Stimulated activated CD4-positive, alpha-beta T cell treated with anti-CD3 and anti-CD28 coated beads, Interleukin-1b, Interleukin-23, amount 100 ng/mL, for 1 hour (primary cell): ENCODE measurements at places on chromosomes 16 and 17.
A peak's percentile ranks its signal among the peaks of the same experiment; 100 is the strongest.

DNA sequence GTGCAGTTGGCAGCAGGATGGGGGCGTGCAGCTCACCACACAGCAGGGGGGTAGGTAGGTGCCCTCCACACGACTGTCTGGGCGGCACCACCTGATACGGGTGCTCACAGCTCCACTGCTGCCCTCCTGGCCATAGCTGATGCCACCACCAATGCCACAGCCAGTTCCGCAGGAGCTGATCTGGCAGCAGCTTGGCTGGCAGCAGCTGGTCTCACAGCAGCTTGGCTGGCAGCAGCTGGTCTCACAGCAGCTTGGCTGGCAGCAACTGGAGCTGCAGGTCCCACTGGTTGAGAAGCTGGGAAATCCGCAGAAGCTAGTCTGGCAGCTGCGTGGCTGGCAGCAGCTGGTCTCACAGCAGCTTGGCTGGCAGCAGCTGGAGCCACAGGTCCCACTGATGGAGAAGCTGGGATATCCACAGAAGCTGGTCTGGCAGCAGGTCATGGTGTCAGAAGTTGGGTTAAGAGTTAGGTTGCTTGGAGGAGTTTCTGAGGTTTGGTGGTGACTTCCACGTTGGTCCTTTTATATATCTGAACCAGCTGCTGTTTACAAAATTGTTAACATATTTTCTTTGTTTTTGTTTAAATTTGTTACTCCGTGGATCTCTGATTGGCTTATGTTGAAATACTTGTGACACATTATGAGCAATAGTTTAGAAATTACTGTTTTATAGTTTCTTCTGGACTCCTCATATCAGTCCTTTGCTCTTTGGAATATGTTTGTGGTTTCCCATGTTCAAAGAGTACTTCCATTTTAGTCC lies at the start of gene KRTAP1-5:
Gene KRTAP1-5 (minus strand): TSS at position 494 of the 757 bp plus-strand sequence. CDS start 53 bp downstream, at position 441.
- no peak for DNase-seq

GRCh38 chr16:725463-726187 lies 618 bp downstream of the CCDC78 start:
- no peak for DNase-seq

- no peak for DNase-seq
Observed at GRCh38 chr17:79838522-79839274, 542 bp downstream of the CBX4 start.

- DNase-seq: no peak
Observed at GRCh38 chr17:55093353-55093752, 124.8 kb downstream of the STXBP4 start.

DNA sequence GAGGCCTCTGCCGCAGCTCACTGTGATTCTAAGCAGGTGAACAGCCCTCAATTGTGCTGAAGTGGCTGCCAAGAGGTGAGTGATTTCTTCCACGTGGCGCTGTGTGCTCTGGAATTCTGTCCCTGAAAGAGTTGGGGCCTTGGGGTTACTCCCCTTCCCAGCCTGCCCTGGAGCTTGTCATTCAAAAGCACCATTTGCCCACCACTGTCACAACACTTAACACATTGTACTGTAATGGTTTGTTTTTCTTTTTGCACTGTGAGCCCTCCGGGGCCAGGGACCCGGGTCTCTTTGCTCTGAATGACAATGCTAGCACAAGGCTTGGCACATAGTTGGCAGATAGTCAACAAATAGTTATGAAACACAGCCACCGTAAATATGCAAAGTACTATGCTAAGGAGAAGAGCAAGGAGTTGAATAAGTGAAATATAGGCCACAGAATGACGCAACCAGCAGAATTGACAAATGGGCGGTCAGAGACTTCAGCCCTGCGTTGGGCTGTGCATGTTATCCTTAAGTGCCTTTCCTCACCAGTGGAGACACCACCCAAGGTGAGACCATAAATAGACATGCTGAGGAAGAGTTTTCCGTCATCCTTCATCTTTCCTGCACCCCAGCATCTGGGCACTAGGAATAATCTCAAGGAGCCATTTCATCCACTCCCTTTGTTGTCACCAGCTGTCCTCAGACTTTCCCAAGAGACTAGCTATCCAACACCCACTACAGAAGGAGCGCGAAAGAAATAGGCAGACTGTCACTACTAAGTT lies 112.0 kb upstream of the DNAH9 start:
- no peak for DNase-seq

DNA sequence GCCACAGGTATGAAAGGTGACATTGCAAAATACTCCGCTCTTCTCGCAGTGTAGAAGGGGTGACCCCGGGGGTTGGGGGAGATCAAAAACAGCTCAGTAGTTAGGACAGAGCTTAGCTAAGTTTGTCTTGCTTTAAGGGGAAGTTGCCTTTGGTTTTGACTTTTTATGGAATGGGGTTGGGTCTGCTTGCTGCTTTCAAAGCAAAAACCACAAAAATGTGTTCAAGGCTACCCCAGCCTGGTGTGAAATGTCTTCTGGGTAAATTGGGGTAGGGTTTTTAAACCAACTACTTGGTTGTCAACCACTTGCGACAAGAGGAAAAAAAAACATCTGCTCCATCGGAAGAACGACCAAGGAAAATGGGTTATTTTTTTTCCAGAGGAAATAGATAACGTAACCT lies 6.2 kb downstream of the FUS start:
- no peak for DNase-seq

DNA sequence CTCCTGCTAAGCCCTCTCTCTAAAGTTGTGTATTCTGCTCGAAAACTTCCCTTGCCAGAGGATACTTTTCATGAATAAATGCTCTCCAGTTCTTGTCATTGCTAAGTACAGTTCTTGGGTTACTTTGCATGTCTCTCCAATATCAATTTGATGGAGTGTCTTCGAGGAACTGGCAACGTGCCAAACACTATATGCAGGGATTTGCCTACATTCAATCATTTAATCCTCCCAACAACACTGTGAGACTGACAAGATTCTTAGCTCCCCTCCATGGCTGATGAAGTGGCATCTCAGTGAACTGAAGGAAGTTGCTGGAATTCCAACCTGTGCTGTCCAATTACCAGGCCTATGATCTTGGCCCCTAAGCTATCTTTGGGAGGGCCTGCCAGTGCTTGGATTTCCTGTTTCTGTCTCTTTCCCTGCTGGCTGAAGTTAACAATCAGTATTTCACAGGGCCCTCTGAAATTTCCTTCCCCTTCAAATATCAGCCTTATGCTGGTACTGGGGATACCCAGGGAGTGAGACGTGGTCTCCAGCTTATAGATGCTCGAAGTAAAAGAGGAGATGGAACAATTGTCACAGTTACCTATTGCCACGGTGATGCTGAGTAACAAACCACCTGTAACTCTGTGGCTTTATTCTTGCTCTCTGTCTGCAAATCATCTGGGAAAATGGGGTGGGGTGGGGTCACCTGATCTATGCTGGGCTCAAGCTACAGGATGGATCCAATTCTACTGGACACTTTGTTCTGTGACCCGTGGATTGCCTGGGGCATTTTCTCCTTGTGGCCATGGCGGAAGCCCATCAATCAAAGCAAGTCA lies 19.4 kb upstream of the CRISPLD2 start:
- DNase-seq: no peak

GRCh38 chr17:54982399-54982798 lies 13.8 kb downstream of the STXBP4 start:
- no peak for DNase-seq

GRCh38 chr16:50351116-50351515 lies 17.7 kb downstream of the BRD7 start:
- no peak for DNase-seq

GRCh38 chr17:17807440-17807839 lies 29.3 kb downstream of the SREBF1 start:
- DNase-seq: no peak

DNA sequence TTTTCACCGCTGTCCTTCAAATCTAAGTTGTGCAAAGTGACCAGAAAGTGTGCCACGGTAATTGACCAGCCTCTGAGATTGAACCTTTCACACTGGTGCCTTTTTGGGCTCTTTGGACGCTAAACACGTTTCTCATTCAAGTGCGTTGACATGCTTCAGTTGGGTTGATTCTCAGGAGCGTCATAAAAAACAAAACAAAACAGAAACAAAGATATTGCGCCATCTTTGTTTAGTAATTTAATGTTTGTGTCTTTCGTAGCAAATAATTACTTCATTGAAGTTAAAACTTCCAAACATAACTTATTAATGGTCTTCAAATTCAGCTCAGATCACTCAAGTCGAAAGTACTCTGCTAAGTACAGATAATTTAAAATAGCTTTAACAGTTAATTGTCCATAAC lies 80.2 kb downstream of the OR1D5 start:
- no peak for DNase-seq

GRCh38 chr16:25868706-25869370 lies 177.1 kb downstream of the HS3ST4 start:
- no peak for DNase-seq

DNA sequence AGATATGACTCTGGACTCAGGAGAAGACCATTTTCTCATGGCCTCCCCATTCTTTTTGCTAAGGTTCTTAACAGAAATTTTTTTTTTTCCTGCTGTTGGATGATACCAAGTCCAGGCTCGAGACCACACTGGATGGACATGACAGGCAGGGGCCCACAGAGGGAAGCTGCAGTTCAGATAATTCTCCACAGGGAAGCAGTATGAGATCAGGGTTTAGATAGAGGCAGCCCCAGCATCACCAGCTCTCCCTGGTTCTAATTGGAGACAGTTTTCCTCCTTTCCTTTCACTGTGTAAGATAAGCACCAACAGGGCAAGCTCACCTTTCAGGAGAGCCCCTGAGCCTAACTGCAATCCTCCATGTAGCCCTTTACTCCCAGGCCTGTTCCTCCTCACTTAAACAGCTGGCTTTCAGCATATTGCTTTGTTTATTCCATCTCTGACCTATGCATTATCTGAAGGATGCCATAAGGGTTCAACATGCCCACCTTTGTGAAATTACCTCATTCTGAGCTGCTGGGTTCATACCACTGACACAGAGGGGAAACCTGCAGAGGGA lies 108.1 kb downstream of the SNX11 start:
- DNase-seq: no peak

- DNase-seq: no peak
Observed at GRCh38 chr17:44766409-44767038, 7.7 kb downstream of the ADAM11 start.

DNA sequence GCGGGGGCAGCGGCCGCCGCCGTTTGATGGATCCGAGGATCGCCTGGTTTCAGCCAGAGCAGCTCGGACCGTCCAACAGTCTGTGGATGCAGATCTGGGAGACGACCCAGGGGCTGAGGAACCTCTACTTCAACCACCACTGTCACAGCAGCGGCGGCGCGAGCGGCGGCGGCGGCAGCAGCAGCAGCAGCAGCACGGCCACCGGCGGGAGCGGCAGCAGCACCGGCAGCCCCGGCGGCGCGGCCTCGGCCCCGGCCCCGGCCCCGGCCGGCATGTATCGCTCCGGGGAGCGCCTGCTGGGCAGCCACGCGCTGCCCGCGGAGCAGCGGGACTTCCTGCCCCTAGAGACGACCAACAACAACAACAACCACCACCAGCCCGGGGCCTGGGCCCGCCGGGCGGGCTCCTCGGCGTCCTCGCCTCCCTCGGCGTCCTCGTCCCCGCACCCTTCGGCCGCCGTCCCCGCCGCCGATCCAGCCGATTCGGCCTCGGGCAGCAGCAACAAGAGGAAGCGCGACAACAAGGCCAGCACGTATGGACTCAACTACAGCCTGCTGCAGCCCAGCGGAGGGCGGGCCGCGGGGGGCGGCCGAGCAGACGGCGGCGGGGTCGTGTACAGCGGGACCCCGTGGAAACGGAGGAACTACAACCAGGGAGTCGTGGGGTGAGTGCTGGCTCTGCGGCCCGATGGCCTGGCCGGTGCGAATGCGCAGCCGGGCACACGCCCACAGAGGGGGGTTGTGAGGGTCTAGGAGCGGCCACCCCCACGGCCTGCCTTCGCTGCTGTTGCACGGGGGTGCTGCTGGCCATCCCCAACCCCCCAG lies 702 bp downstream of the TENT4B start:
- peak; percentile 7 for DNase-seq

GRCh38 chr16:59342669-59343068 lies 608.6 kb upstream of the GOT2 start:
- no peak for DNase-seq

GRCh38 chr17:68384471-68384870 lies 72.8 kb downstream of the WIPI1 start:
- no peak for DNase-seq

DNA sequence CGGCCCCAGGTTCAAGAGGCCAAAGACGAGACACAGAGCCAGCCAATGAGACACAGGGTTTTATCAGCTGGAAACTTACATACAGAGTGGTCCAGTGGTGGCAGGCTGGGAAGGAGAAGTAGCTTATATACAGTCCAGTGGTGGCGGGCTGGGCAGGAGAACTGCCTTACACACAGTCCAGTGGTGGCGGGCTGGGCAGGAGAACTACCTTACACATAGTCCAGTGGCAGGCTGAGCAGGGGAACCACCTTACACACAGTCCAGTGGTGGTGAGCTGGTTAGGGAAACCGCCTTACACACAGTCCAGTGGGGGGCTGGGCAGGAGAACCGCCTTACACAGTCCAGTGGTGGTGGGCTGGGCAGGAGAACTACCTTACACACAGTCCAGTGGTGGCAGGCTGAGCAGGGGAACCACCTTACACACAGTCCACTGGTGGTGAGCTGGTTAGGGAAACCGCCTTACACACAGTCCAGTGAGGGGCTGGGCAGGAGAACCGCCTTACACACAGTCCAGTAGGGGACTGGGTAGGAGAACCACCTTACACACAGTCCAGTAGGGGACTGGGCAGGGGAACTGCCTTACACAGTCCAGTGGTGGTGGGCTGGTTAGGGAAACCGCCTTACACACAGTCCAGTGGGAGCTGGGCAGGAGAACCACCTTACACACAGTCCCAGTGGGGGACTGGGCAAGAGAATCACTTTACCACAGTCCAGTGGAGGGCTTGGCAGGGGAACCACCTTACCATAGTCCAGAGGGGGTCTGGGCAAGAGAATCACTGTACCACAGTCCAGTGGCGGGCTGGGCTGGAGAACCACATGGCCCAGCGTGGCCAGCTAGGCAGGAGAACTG lies 90.9 kb downstream of the GAS7 start:
- no peak for DNase-seq

- DNase-seq: no peak
Observed at GRCh38 chr17:2542456-2542855, 30.8 kb upstream of the METTL16 start.

- DNase-seq: no peak
Observed at GRCh38 chr17:13582776-13583547, 18.8 kb downstream of the HS3ST3A1 start.

DNA sequence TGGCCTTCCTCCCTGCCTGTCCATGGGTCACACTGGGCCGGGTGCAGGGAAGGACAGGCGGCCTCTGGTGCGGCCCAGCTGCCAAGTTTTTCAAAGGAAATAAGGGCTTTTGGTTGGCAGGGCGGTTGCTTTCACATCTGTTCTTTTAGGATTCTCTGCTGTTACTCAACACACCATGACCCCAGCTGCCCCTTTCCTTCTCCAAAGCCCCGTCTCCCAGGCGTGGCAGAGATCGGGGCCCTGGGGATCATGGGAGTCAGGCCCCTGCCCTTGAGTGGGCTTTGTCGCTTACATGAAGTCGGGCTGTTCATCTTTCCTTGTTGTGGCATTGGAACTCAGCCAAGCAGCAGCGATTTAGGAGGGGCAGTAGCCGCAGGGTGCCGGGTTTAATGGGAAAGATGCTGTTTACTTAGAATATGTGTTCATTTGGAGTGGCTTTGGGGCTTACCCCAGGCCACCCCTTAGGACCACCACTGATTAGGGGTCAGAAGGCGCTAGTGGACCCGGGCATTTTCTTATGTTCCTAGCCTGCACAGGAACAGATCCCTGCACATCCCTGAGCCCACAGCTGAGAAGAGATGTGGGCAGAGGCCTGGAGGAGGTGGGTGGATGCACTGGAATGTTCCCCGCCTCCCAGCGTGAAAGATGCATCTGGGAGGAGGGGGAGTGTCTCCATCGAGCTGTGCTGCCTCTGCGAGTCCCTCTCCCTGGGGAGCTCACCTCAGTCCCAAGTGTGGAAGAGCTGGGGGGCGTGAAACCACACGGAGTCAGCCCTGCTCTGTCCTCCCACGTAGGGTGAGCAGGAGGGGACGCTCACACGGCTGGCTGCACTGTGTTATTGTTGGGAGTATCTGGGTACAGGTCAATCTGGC lies 6.8 kb upstream of the ADCY7 start:
- DNase-seq: no peak
